ENCODE measurements at places on chromosomes 7 and 10.

GRCh38 chr10:23826421-23826820, 382.5 kb upstream of the KIAA1217 start:
- no peak for DNase-seq

DNA sequence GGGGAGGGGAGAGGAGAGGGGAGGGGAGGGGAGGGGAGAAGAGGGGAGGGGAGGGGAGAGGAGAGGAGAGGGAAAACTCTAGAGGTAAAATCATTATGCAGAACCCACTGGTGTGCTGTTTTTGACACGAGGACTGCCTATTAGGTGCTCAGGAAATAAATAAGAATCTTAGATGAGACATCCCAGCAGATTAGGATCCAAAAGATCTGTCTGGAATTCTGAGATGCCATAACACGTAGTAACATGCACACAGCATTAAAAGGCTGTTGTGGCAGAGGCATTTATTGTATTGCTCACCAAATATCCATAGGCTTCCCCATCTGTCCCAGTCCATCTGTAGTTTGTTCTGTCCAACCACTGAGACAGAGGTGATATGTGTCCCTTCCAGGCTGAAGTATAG, 40.8 kb upstream of the KMT2E start:
- no peak for DNase-seq

DNA sequence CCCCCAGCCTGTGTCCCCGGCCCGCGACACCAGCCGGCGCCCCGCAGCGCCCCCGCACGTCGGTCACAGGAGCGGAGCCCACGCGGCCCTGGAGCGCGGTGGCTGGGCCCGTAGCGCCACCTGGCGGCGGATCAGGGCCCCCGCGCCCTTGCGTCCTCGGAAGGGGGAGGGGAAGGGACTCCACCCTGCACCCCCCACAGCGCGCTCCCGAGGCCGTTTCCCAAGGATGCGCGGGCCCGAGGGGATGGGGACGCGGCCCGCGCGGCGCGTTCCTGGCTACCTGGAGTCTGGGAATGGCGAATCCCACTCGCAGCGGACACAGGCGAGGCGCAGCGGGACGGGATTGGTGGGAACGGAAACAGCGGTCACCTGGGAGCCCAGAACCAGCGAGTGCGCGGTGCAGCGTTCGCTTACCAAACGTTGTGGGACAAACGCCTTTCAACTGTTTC, 23.8 kb upstream of the MKI67 start:
- peak; percentile 49 for DNase-seq

- no peak for DNase-seq
Observed at GRCh38 chr7:47380325-47381133, 201.4 kb downstream of the TNS3 start.

- no peak for DNase-seq
Observed at GRCh38 chr7:121341933-121342332, 13.1 kb downstream of the WNT16 start.

- no peak for DNase-seq
Observed at GRCh38 chr7:37287131-37287855, 161.4 kb downstream of the ELMO1 start.

GRCh38 chr10:7243139-7243538, 167.7 kb downstream of the SFMBT2 start:
- no peak for DNase-seq

- DNase-seq, result no peak
Observed at GRCh38 chr10:1731592-1731991, 5.7 kb downstream of the ADARB2 start.

DNA sequence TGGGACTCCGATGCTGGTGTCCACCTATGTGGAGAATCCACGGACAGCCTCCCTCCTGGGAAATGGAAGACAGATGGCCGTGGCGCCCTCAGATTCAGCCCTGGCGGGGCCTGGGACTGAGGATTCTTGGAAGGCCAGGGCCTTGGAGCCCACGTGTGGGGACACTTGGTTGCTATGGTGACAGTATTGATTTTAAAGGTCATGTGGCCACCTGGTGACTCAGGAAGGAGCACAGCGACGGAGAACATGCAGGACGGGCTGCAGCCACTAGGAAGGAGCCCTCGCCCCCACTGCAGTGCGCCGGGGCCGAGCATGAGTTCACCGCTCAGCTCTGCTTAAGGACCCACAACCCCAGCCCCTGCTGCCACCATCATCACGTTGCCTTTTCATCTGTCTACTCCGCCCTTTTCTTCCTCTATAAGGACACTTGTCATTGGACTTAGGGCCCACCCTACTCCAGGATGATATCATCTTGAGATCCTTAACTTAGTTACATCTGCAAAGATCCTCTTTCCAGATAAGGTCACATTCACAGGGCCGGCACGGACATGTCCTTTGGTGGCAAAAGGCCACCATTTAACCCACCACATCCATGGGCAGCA, 3.7 kb upstream of the STK32C start:
- no peak for DNase-seq

- DNase-seq, result no peak
Observed at GRCh38 chr7:21371360-21371759, 56.5 kb upstream of the SP4 start.

DNA sequence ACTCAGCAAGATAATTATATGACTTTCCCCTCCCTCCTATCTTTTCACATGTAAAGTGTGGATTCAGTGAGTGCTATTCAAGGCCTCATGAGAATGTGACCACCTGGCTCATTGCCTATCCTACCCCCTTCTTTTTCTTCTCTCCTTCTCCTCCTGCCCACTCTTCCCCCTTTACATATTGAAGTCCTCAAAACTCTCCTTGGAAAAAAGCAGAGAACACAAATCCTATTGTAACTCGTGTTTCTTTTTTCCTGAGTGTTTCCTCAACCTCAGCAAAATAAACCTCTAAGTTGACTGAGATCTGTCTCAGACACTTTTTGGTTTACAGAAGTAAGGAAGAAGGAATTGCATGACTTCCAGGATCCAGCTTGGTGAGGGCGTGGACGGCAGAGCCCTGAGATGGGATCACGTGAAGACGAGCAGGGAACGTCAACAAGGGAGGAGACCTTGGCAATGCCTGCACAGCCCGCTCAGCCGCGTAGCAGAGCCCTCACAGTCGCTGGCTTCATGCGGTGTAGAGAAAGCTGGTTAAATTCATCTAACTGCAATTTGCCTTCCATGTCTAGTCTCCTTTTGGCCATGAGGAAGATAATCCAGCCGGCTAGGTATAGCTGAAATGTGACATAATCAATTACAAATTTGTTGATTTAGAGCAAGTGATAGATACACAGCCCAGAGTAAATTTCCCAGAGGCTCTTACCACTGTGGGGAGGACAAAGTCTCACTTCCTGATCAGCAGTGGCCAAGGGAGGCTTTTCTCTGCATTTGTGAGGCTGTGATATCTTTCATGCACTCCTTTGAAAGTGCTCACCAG, 75.7 kb downstream of the LYZL2 start:
- DNase-seq, result no peak

GRCh38 chr7:40000734-40001315, 50.8 kb downstream of the CDK13 start:
- no peak for DNase-seq

DNA sequence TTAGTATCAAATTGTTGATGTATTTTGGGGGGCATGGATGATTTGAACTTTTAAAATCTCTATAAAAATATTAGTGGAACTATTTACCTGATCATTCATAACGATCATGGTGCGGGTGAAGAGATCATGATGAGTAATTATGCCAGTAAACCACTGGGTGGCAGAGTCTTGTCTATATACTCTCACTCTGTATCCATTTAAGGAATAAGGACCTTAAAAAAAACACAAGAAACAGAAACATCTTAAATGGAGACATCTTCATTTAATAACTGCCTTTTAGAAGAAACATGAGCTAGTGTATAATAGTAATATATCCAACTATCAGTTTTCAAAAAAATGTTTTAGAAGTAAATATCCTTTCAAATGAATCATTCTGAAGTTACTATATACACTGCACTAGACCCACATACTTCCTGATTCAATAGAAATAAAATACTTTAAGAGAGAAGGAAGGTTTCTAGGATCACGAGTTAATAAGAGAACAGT, 84.0 kb downstream of the NRBF2 start:
- no peak for DNase-seq

GRCh38 chr10:43255634-43256431, 11.0 kb downstream of the RASGEF1A start:
- DNase-seq, result no peak

- DNase-seq, result no peak
Observed at GRCh38 chr7:70178211-70178610, 579.9 kb downstream of the AUTS2 start.

DNA sequence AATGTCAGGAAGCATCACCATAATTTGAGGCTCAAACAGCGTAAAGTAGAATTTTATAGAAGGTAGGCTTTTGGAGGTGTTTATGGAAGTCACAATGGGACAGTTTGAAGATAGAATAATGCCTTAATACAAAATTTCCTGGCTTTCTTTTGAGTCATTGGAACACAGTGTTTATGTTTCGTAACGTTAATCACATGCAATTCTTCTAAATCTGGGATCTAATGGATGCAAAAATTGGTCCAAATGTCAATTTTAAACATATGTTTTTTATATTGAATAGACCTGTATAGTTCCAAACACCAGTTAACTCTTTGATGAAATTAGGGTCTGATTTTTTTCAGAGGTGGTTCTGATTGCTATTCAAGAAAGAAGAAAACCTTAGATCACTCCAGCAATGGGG, 86.5 kb upstream of the HPS1 start:
- no peak for DNase-seq

- no peak for DNase-seq
Observed at GRCh38 chr10:89556600-89556999, 21.2 kb upstream of the SLC16A12 start.

- no peak for DNase-seq
Observed at GRCh38 chr7:115973406-115973805, 57.2 kb downstream of the TFEC start.

GRCh38 chr7:87083865-87084519, 24.5 kb upstream of the ELAPOR2 start:
- no peak for DNase-seq

DNA sequence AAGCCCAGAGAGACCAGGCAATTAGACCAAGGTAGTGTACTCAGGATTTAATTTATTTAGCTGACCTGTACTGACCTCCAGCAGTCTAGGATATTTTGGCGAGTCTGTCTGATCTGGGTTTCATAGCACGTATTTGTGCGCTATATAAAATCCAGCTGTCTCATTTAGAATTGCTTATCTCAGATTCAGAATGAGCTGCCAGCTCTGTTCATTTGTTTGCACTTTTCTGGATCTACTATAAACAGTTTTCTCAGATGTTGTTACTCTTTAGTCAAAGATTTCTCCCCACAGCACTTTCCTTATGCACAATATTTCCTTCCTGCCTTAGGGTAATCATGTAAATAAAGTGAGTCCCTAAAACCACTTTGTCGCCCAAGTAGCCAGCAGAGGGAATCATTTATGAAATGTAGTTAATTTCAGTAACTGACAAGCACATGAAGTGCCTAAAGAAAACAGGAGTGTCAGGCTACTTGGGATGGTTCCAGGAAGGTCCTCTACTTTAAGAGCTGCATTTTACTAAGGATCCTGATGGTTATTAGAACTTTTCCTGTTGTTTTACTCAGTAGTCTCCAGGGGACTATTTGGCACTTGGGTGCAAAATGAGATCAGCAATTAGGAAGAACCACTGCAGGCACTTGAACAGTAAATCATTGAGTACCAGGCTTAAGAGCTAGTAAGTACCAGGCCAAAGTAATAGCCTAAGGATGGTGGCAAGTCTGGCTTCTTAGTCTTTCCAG, 226.4 kb downstream of the TWIST1 start:
- DNase-seq, result no peak

DNA sequence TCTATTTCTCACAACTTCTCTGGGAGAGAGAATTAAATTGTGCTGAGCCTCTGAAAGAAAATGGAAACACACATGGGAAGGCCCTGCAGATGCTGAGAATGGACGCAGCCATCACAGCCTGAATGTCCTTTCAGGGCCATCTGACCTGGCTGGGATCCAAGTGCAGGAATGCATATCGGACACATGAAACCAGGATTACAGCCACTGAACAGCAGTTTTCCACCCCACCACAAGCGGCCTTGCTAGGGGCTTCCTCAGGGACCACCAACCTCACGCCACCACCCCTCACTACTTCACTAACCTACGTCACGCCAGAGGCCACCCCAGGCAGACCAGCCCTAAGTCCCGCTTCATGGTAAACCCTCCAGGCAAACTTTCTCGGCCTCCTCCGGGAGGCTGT, 103.3 kb downstream of the DIP2C start:
- DNase-seq, result no peak

DNA sequence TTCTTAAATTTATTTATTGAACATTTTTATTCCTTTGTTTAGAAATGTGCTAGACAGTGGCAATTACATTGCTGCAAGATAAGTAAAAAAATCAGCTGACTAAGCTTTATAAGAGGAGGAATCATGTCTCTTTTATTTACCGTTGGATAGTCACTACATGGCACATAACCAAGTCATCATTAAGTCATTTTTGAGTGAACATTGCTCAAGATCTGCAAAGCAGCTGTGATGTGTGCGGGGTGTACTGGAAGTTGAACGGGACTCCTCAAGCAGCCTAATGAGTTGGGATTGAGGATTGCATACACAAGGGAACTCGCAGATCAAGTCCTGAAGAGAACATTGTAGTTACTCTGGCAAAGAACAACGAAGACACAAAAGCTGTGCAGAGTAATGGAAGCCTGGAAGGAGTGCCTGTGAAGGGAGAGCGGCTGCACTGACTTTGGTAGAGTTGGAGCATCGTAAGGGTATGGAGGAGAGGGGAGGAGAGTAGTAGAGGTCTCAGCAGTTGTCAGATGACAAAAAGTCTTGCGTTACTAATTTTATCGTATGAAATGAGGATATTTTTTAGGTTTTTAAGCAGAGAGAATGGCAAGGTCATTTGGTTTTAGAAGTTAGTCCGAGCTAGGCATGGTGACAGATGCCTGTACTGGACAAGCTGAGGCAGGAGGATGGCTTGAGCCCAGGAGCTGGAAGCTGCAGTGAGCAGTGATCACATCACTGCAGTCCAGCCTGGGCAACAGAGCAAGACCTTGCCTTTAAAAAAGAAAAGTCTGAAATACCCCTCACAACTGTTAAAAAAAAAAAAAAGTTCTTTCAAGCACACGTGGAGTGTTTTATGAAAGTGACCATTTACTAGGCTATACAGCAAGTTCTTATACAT, 95.1 kb downstream of the BMPR1A start:
- no peak for DNase-seq

DNA sequence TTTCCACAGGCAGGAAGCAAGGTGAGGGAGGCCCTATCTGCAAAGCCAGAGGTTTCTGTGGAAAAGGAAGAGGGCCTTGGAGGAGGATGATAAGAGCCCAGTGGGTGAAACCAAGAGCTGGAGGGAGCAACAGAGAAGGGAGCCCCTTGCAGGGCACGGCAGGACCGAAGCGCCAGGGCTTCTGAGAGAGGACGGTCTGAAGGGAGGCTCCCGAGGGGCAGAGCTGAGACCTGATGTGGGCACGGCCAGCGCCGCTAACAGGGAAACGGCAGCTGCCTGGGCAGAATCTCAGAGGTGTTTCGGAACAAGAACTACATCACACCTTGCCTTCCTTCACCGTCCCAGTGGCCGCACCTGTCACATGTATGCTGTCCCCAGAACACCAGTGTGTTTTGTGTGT, 144.3 kb upstream of the ADARB2 start:
- DNase-seq, result no peak

DNA sequence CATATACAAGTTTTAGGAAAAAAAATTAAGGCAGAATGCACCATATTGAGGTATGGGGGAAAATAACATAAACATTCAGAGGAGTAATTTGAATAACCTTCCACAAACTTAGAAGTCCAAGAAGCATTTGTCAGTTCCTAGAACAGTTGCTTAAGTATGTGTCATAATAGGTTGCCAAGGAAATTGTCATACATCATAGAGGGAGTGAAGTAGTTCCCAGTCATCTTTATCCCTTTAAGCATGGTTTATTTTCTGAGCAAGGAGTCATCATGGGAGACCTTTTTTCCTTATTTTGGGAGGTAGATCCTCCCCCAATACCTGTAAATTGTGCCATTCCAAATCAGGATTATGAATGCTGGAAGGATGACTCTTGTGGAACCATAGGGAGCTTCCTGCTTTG, at the start of gene SSMEM1:
Gene SSMEM1, plus strand, starts transcription at position 219 of the 400 bp plus-strand sequence. Its CDS starts 51 bp downstream, at position 270.
- no peak for DNase-seq

All from stimulated activated CD4-positive, alpha-beta T cell treated with anti-CD3 and anti-CD28 coated beads, Interleukin-15, amount 100 ng/mL, for 48 hours (primary cell).